MCF 10A (cell line): ENCODE measurements at places on chromosomes 5 and 9.

DNA sequence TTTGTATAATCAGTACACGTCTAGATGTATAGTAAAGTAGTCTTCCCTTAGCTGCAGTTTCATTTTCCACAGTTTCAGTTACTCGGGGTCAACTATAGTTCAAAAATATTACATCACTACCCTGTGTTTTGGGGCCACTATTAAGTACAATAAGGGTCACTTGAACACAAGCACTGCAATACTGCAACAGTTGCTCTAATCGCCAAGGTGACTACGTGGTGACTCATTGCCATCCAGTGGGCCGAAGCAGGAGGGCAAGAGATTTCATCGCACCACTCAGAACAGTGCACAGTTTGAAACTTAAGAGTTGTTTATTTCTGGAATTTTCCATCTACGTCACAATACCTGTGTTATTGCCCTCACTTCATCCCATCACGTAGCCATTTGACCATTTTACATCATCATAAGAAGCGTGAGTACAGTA is at the start of gene ARL14EPL:
ARL14EPL (plus strand) TSS at position 379 of the 424 bp plus-strand sequence. CDS start 18,994 bp downstream, outside the sequence.
- peak; percentile 88 for DNase-seq

- DNase-seq: no peak
Measured at GRCh38 chr5:126464016-126464415, 40.8 kb downstream of the GRAMD2B start.

- DNase-seq: no peak
Measured at GRCh38 chr9:21988056-21988990, 5.9 kb downstream of the CDKN2A start.

GRCh38 chr9:16180546-16180945 is 627.7 kb downstream of the CCDC171 start:
- DNase-seq: peak; percentile 5

- peak; percentile 30 for DNase-seq
Measured at GRCh38 chr5:177300236-177300880, 3.2 kb downstream of the RAB24 start.

DNA sequence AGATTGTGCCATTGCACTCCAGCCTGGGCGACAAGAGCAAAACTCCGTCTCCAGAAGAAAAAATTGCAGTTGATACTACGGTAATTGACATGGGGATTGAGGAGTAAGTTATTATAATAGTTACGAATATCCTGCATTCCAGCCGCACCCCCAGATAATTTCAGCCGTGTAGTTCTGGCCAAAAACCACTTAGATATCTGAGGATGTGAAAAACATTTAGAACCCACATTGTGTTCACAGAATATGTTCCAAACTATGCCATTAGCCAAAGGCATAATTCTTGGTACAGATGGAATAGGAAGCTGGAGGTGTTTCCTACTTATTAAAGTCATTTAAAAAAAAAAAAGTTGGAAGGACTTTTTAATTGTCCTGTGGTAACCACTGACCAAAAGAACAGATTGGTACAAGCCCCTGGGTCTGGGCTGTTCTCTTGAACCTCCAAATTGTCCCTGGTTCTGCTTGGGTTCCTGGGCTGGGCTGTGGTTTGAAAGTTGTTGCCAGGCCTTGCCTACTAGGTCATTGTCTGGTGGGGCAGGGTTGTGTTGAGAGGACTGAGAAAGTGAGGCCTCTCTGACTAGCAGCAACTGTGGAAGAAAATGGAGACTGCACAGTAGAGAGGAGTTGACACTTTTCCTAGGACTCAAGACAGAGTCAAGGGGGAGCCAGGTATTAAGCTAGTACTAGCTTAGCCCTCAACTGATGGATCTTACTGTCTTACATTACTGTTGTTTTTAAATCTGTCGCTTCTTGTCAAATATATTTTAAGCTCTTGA is 198.8 kb downstream of the NR3C1 start:
- no peak for DNase-seq

GRCh38 chr5:151198861-151199260 is 25.0 kb downstream of the CCDC69 start:
- DNase-seq: no peak

DNA sequence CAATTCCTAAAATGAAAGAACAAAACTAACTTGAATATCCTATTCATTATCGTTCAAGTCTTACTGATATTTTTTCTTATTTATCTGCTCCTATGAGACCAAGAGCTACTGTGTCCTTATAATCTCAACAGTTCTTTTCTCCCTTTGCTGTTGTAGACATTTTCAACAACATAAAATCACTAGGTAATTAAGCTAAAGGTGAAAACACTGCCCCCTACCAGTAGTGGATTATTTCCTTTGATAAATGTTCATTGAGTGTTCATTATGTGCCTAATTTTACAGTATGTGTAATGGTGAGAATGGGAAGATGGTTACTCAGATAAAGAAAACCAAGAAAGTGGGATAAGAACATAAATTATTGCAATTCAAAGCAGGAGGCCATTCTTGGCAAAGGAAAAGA is 41.4 kb upstream of the PAPPA start:
- peak; percentile 59 for DNase-seq

DNA sequence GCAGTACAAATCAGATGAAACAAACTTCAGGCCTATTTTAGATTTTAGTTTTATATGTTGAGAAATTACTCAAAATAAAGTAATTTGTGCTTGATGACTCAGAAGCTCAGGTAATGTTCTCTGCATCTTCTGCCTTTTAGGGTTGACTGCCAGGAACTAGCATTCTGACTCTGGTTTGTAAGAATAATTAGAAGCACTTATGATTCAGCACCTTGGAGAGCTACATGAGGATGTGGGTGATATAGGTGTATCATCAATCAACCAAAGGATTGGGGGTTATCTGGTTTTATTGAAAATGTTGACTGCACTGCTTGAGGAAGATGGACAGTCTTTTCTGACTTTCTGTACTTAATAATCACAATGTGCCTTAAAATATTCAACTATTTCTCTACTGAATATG is 118.7 kb upstream of the SGCD start:
- peak; percentile 21 for DNase-seq

GRCh38 chr5:151745071-151745705 is 13.2 kb downstream of the ATOX1 start:
- DNase-seq: peak; percentile 98

- DNase-seq: no peak
Measured at GRCh38 chr9:136309101-136309801, 5.4 kb upstream of the CCDC187 start.

- DNase-seq: no peak
Measured at GRCh38 chr5:160843240-160843639, 8.8 kb downstream of the ATP10B start.

- no peak for DNase-seq
Measured at GRCh38 chr5:76404223-76405211, 1.4 kb downstream of the IQGAP2 start.

DNA sequence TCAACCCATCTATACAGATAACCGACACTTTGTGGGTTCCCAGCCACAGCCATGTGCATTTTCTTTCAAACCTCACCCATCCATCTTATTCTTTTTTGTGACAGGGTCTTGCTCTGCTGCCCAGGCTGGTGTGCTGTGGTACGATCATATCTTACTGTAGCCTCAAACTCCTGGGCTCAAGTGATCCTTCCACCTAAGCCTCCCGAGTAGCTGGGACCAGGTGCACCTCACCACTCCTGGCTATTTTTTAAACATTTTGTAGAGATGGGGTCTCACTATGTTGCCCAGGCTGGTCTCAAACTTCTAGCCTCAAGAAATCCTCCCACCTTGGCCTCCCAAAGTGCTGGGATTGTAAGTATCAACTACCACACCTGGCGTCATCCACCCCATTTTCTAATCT is 7.4 kb upstream of the TMEM38B start:
- no peak for DNase-seq

DNA sequence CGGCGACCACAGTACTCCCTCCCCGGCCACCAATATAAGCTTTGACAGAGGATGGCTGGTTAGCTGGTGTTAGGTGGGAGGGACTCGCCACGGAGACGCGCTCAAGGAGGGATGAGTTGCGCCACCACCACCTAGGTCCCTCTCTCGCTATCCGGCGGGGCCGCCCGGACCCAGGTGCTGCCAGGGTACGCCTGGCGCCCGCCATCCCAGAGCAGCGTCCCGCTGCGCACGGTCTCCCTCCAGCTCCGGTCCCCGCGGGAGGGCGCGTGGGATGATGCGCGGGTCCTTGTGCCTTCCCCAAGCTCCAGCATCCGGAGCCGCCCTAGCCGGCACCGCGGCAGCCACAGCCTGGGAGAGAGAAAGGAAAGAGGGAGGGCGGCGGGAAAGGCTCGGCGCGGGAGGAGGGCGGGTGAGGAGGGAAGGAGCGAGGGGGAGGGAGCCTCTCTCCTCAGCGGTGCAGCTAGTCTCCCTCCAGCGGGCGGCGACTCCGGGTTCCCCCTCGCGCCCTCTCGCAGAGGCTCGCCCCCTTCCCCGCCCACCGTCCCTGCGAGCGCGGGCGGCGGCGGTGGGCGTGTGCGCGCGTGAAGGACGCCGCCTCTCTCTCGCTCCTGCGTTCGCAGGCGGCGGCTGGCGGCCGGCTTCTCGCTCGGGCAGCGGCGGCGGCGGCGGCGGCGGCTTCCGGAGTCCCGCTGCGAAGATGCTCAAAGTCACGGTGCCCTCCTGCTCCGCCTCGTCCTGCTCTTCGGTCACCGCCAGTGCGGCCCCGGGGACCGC is at the start of gene CAMK4:
CAMK4 (plus strand) TSS at position 598 of the 774 bp plus-strand sequence; CDS start at position 698, 100 bp downstream.
- peak; percentile 48 for DNase-seq

GRCh38 chr5:72067682-72068470 is 39.4 kb upstream of the MAP1B start:
- DNase-seq: peak; percentile 76

GRCh38 chr5:110900829-110901228 is 162.0 kb downstream of the SLC25A46 start:
- DNase-seq: peak; percentile 28
